ENCODE measurements at places on chromosomes 13 and 19.

DNA sequence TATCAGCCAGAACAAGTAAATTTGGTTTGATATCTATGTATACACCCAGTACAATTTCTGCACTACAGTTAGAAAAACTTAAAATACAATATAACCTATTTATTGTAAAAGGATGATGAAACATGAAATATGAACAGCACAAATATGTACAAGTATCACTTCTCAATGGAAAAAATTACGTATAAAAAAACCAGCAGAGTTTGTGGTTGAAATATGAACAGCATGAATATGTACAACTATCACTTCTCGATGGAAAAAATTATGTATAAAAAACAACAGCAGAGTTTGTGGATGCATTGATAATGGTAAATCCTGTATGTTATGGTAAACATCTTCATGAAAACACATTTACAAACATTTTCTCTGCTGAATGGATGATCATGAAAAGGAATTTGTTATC lies 32.4 kb upstream of the CEACAM21 start:
- no peak for DNase-seq

GRCh38 chr13:97921176-97921816 lies 32.2 kb upstream of the IPO5 start:
- no peak for DNase-seq

DNA sequence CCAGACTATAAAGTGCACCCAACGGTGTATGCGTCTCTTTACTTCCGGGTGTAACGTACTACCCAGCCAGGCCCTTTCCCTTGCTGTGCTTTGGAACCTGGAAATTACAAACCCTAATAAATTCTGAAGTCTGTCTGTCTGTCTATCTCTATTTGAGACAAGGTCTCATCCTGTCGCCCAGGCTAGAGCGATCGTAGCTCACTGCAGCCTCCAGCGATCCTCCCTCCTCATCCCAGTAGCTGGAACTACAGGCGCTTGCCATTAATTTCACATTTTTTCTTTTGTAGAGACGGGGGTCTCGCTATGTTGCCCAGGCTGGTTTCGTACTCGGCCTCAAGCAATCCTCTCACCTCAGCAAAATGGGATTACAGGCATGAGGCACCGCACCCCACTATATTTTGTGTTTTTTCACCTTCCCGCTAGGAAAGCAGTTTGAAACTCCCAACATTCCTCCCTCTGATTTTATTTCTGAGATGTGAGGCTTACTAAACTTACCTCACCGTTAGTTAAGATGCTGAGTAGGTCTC lies 469 bp upstream of the RNF6 start:
- no peak for DNase-seq

GRCh38 chr19:49907745-49908446 lies 11.2 kb upstream of the IL4I1 start:
- no peak for DNase-seq

DNA sequence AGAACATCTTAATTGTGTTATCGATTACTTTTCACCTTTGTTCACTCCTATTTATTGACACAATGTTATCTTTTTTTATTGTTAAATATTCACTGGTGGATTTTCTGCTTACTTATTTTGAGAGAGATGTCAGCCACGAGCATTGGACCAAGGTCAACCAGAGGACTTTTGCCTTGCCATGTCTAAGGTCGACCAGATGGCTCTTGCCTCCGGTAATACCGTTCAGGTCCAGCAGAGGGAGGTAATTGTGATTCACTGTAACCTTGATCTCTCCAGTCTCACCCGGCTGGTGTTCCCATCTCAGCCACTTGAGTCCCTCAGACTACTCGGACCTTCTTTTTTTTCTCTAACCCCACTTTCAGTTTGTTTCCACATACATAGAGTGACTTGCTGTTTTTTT lies 1438.1 kb downstream of the UQCRFS1 start:
- no peak for DNase-seq

DNA sequence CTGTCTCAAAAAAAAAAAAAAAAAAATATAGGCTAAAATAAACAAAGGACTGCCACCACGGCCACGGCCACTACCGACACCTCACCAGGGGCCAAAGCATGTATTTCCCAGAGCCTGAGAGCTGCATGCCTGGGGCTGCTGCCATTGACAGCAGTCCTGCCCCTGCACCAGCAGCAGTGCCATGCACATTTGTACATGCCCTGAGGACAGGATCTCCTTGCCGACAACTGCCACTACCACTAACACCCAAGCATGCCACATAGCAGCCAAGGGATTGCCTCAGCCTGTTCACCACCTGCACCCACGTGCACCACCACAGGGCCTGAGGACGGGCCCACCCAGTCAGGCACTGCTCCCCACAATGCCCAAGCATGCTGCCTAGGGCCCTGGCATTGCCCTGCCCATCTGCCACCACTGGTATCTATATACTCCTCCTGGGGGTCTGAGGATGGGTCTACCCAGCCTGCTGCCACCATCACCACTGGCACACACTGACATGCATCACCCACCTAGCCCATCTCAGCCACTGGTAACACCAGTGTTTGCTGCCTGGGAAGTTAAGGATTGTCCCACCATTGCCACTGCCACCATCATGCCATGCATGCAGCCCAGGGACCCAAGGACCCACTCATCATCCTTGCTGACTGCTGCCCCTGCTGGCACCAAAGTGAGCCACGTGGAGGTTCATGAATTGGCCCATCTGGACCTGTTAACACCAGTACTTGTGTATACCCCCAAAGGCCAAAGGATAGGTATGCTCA lies 10.6 kb upstream of the NUP62 start:
- no peak for DNase-seq

- no peak for DNase-seq
Observed at GRCh38 chr13:20711301-20712044, 8.0 kb downstream of the IL17D start.

GRCh38 chr13:29039212-29039611 lies 219.1 kb downstream of the MTUS2 start:
- no peak for DNase-seq

DNA sequence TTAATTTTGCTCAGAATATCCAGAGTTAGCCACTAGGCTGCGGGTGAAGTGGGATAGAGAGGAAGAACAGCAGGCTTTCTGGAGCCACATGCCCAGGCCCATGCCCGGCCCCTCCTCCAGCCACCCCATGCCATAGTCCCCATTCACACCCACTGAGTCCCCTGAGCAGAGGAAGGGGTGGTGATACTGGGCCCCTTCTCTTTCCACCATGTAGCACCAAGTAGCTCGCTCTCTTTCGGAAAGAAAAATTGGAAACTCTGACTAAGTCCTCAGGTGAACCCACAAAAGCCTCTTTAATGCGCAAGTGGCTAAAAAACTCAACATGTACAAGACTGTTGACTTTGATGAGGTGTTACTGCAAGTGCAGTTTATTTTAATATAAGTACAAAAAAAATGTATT lies 76.7 kb upstream of the GPR183 start:
- DNase-seq = no peak

DNA sequence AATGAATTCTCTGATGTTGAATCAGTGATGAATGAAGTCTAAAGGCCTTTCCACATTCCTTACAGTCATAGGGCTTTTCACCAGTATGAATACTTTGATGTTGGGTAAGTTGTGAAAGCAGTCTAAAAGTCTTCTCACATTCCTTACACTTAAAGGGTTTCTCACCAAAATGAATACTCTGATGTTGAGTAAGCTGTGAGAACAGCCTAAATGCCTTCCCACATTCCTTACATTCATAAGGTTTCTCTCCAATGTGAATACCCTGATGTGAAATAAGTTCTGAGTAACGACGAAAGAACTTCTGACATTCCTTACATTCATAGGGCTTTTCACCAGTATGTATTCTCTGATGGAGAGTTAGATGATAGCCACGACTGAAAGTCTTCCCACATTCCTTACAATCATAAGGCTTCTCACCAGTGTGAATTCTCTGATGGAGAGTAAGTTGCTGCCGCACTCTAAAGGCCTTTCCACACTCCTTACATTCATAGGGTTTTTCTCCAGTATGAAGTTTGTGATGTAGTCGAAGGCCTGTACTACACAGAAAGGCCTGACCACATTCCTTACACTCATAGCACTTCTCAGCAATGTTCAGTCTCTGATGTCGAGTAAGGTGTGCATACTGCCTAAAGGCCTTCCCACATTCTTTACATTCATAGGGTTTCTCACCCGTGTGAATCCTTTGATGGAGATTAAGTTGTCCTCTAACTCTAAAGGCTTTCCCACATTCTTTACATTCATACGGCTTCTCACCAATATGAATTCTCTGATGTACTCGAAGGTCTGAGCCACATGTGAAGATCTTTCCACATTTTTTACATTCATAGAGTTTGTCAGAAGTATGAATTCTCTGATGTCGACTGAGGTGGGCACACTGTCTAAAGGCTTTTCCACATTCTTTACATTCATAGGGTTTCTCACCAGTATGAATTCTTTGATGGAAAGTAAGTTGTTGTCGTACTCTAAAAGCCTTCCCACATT lies 19.9 kb downstream of the ZFP30 start:
- no peak for DNase-seq

DNA sequence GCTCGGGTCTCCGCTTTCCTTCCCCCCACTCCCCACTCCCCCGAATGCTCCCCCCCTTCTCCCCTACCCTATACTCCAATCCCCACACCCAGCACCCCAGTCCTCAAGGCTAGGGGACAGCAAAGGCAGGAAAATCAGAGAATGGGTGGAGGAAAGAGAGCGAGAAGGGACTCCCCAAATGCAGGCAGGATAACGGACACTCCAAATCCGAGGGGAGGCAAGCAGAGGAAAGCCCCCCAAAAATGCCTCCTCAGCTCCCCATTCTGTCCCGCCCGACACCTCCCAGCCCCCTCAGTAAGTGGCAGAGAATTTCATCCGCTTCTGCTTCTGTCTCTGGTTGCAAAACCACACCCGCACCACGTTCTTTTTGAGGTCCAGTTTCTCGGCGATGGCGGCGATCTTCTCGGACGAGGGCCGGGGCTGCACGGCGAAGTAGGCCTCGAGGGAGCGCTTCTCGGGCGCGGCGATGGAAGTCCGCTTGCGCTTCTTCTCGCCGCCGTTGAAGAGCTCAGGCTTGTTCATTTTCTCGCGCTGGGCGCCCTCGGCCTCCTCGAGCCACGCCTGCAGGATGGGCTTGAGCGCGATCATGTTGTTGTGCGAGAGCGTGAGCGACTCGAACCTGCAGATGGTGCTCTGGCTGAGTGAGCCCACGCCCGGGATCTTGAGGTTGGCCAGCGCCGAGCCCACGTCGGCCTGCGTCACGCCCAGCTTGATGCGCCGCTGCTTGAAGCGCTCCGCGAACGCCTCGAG lies 2.1 kb downstream of the POU4F1 start:
- no peak for DNase-seq

- DNase-seq = no peak
Observed at GRCh38 chr13:109884462-109884861, 98.1 kb upstream of the IRS2 start.

- DNase-seq = no peak
Observed at GRCh38 chr13:107462501-107462900, 752.8 kb downstream of the LIG4 start.

DNA sequence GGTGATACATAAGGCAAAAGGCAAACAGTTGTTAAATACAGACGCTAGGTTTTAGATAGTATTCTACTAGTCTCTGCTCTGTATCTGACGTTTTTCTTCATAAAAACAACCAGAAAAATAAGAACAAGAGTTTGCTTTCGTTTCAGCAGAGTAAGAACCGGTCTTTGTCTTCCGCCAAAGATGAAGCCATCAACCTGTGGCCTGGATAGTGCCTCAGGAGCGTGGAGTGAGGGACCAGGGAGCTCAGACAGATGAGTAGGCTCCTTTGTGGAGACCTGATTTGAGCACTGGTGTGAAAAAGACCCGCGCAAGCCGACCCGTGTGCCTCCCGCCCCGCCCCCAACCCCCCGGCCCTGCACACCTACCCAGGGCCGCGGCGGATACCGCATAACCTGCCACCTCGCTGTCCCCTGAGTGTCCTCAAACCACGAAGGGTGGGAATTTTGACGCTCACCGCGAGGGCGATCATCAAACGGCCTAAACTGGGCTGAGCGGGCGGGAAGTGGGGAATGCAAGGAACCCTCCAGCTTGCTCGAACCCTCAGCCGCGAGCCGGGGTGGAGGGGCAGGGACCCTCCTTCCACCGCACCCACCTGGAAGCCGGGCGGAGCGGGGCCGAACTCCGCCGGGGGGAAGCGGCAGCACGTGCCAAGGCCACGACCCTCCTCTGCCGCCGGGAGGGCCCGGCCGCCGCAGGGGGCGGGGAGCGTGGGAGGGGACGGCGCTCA lies 866 bp upstream of the LMO7 start:
- no peak for DNase-seq

DNA sequence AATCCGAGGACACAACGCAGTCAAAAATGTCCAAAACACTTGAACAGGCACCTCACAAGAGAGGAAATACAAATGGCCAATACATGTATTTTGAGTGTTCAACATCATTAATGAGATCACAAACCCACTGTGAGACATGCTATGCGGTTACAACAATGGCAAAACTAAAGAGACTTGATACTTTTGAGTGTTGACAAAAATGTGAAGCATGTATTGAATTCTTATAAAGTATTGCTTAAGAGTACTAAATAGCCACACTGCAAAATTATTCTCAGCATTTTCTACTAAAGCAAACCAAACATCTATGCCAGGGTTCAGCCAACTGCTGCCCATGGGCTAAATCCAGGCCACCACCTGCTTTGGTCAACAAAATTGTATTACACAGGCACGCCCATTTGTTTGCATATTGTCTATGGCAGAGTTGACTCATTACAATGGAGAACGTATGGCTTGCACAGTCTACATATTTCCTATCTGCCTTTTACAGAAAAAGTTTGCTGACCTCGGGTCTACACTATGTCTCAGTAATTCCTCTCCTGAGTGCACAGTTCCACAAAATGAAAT lies 135.3 kb downstream of the B3GLCT start:
- no peak for DNase-seq

DNA sequence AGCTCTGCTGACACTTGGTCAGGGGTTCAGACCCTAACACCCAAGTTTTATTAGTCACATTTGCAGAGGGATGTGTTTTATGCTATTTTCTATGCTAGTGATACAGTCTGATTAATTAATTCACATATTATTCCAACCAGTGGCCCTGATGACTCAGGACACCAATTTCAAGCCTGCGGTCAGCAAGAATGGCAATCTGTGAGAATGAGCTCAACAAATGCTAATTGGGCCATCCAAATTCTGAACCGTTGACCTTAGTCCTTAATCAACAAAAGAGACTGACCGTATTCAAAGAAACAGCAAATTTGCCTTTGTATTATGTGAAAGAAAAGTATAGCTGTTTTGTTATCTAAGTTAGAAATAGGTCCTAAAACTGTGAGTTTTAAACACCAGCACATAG lies 9.6 kb upstream of the KL start:
- DNase-seq = no peak

DNA sequence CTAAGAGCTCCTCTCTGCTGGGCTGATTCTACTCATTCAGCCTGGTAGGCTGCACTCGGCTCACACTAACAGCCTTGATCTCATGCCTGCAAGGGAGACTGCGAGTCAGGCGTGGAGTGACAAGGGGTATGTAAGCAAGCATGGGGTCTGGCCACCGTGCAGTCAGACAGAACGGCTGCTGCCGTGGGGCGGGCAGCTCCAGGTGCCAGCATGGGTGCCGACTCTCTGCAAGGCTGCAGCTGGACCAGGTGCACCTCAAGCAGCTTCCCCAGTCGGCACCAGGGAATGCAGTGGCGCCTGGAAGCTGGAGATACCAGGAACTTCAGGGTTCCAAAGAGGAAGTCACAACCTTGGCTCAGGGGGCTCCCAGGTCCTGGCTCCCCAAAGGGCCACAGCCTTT lies 892.3 kb downstream of the OLFM4 start:
- no peak for DNase-seq
